ENCODE measurements at places on chromosomes 3 and 15.

DNA sequence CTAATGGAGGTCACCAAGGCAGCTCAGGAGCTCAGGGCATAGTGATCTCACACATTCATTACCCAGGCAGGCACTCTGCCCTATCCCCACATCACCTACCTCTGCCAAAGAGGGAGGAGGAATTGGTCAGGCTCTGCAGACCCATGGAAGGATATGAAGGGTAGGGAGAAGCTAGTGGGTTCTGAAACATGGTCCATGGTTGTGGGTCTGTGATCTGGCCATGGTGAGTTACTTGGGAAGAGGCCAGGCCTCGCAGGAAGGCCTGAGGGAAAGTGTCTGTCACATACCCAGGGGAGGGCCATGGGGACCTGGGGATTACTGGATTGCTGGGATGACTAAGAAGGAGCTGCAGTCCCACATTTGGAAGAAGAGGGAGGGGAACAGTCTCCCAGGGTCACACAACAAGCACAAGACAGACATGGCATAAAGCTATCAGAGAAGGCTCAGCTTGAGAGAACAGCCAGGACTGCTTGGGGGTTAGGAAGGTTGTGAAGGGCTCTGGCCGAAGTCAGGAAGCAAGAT lies 1.4 kb upstream of the PRSS50 start:
- no peak for DNase-seq

GRCh38 chr3:122305818-122306621 lies 19.0 kb upstream of the CSTA start:
- DNase-seq, result no peak

DNA sequence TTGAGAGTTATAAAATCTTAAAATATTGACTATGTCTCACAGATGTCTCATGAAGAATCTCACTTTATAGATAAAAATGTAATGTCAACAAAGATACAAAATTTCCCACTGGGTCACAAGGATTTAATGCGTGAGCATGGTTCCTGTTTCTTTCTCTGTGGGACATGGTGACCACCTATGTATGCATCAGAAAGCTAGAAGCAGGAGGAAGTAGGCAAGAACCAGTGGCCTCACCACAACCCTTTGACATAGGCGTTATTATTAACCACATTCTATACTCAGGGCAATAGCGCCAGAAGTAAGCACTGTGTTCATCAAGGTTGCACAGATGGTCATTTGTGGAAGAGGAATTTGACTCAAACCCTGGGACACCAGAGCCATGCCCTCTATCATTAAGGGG lies 11.7 kb upstream of the ADAMTS17 start:
- DNase-seq, result no peak

DNA sequence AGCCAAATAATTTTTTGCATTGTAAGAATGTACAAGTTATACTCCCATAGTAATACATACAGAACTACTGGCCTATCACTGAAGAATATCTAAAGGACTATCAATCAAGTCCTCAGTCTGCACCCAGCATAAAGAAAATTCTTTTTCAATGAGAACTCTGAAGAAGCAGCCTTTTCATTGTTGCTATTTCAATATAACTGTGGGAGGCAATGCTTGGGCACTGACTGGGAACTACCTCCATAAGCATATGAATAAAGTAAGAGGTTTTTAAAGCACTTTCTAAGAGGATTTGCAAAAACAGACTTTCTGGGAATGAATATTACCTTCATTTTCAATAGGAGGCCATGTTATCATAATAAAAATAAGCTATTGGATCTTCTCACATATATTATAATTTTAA lies 24.6 kb upstream of the NECTIN3 start:
- DNase-seq, result no peak

DNA sequence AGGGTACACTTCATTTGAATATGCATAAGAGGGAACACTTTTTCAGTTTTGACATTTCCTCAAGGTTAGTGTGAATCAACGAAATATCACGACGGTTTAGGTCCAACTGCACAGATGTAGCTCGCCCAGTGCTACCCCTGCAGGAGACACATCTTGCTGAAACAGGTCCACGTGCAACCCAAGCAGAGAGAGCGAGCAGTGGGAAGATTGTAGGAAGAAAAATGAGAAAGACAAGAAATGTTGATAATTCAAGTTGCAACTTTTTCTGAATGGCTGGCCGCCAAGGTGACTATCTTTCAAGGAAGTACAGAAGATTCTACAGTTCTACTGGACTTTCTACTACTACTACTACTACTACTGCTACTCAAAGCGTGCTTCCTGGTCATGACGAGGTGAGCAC lies 231.7 kb downstream of the PDZRN3 start:
- no peak for DNase-seq

GRCh38 chr15:101139986-101140696 lies 111.7 kb downstream of the CHSY1 start:
- no peak for DNase-seq

- no peak for DNase-seq
These were observed 3.4 kb downstream of the GHSR start for GRCh38 chr3:172444821-172445220.

- no peak for DNase-seq
These were observed 28.7 kb downstream of the LRRK1 start for GRCh38 chr15:100947760-100948429.

- no peak for DNase-seq
These were observed 24.7 kb downstream of the TRIM71 start for GRCh38 chr3:32842531-32842931.

- DNase-seq, result no peak
These were observed 36.8 kb upstream of the ATG7 start for GRCh38 chr3:11235385-11235784.

- DNase-seq, result no peak
These were observed 1.1 kb upstream of the PYGO1 start for GRCh38 chr15:55589287-55589686.

GRCh38 chr15:50229336-50229735 lies 36.2 kb downstream of the HDC start:
- no peak for DNase-seq

DNA sequence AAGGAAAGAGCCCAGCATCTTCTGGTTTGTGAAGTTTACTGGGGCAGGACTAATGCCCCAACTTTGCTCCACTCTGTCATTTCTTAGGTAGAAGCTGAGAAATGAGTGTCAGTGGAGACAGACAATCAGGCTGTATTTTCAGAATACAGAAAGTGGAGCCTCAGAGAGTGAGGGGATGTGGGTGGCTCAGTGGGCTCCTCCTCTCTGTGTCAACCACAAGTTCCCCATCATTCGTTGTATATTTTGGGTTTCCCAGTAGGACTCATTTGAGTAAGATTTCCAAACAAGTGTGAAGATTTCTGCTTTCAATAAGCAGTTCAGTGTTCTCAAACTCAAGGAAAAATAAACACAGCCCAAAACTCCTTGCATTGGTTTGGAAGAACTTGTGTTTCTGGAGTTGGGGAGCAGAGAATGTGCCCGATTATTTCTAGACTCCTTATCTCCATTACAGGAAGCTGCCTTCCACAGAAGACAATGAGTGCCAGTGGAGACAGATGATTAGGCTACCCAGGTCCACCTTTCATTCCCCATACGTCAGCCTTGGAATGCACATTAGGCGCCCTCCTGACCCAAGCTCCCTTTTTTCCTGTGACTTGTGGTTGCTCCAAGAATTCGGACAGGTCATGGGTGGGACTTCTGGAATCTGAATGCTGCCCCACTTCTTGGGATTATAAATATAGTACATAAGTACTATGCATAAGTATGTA lies 792.1 kb upstream of the LMCD1 start:
- no peak for DNase-seq

DNA sequence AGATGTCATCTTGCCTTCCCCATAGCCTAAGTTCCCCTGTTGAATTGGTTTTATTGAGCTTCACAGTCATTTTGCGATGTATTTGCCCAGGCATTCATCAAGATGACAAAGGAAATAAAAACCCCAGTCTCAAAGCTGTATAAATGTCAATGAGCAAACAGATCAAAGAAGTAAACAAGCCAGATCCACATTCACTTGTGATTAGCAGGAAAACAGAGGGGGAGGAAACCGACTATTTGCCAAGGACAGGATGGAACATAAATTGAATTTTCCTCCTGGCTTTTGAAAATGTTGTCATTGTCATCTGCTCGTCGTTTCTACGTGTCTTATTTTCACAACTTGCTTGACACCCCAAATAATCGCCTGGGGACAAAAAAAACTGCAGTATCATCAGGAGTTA lies 83.5 kb downstream of the SV2B start:
- DNase-seq, result no peak

GRCh38 chr15:77597804-77598453 lies 34.8 kb downstream of the LINGO1 start:
- DNase-seq, result no peak

GRCh38 chr15:25173241-25174028 lies 218.6 kb downstream of the SNRPN start:
- peak; percentile 4 for DNase-seq

DNA sequence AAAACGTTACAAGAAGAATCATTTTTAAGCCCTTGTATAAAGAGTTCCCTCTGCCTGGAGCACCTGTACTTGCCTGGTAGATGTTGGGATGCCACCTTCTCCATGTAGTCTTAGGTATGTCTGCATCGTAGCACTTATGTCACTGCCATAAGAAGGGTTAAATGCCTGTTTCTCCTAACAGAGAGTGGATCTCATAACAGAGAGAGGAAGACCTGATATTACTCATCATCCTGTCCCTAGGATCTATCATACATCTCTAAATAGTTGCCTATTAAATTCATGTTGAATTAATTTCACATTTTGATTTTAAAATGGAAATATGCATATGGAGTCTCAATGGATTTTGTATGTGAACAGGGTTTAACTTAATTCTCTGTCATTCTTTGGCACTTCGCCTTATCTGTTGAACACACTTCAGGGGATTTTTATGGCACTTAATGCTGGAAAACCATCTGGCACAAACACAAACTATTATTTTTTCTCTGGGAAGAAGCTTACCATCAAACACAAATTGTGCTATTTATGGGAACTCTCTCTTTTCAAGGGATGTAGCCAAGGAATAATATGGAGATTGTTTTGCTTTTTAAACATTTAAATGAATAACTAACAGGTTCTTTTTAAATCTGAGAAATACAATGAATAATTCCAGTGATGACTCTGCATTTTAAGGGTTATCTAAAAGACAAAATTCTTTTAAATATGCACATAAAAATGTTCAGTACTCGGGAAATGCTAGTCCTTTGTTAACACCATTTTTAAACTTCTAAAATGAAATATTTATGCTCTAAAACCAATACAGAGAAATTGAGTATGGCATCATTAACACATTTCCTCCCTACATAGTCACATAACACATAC lies 230.7 kb downstream of the ZNF385D start:
- DNase-seq, result no peak

GRCh38 chr3:9912294-9912935 lies 4.5 kb upstream of the IL17RC start:
- no peak for DNase-seq

DNA sequence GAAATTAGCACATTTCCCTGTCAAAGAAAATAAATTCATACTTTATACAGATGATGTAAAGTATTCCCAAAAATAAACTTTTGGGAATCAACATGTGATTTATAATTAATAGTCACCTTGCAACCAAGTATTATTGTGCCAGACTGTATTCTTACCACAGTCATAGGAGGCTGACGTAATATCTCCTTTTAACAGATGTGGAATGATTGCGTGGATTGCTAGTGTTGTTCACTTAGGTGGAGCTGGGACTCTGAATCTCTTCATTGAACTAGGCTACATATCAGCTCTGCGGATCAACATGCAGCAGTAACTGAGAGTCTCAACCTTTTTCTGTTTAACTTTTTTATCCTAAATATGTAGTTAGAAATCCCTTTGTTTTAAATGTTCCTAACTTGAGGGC lies 37.2 kb downstream of the PXK start:
- DNase-seq, result no peak

DNA sequence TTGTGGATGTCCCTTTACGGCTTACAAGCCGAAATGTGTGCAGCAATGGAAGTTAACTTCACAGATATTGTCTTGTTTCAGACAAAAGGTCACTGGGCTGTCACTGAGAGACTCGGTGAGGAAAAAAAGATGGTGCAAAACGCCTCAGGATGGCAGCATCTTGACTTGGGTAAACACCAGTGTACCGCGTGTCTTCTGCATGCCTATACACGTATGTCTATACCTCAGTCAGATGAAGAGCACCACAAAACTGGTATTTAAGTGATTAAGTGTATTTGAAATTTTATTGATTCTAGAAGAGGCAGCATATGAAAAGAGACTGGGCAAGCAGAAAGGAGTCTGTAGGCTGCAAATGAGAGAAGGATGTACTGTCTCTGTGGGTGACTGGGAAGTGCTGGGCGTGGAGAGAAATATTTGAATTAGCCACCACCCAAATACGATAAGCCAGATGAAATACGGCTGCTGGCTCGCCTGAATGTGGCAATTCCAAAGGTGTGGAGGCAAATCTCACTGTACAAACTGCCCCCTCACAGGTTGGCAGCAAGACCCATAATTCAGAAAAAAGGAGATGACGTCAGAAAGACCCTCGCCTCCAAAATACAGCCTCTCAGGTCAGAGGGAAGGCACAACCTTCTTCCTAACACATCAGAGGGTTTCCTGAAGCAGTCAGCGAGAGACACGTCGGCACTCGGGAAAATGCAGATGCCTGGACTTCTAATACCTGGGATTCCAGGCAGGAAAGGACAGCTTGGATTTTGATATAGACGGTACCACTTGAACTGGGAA lies 53.4 kb upstream of the NEO1 start:
- DNase-seq, result no peak

DNA sequence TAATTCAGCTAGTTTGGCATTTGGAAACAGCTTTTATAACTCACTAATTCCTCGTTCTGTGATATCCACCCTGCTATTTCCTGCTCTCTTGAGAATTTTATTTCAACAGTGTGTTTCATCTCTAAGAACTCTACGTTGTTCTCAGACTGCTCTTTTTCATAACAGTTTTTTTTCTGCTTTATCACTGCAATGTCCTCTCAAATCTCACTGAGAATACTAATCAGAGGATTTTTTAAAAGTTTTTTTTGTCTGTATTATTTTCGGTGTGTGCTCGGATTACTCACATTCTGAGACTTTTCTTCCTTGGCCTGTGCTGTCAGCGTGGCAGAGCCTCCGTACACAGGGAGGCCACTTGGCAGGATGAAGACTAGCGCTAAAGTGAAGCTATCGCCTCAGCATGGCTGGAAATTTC lies 59.4 kb upstream of the NEO1 start:
- no peak for DNase-seq

DNA sequence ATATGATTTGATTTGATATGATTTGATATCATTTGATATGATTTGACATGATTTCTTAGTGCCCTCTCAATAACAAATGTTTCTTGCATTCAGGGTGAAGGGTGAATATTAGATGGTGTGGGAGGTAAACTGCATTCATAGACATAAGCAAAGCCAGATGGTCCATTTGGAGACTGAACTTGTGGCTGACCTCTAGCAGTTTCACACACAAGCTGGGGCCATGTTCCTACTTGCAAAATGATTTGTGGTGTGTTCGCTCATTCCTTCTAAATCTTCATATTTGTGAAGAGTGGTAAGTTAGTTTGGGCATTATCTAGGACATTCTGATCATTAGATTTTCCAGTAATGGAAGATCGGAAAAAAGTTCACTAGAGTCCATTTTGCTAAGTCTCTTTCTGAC lies 40.5 kb upstream of the CCR4 start:
- DNase-seq, result no peak

DNA sequence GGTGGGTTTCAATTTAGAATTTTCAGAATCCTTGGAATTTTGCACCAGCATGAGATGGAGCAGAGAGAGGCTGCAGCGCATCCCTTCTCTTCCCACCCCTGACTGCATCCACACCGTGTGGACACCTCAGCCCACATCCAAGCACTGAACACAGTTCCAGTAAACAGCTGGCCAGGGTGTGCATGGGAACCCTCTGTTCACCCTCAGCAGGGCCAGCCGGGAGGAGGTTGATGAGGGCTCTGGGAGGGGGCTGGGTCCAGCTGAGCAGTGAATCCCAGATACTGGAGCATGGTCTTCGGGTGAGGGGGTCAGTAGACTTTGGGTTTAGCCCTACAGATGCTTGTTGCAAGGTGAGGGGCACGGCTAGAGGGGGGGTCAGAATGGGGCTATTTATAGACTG lies 85.8 kb downstream of the RPLP1 start:
- DNase-seq, result no peak
